ENCODE measurements at places on chromosomes 16 and 17. TPM values are rescaled to one million over a fixed set of nuclear protein-coding genes. Genes with fewer than 3 reads are reported as not detected.

The CSH1 gene
- not detected for total RNA-seq

The GAS2L2 gene
- 0.06 TPM for total RNA-seq

The DLG4 gene
- 2.9 TPM for total RNA-seq

The FOXF1 gene
- 0.78 TPM for total RNA-seq

The NPEPPS gene
- 44.4 TPM for total RNA-seq

The TEX14 gene
- total RNA-seq: 0.05 TPM

The PARD6A gene
- total RNA-seq: 17.9 TPM

DNA sequence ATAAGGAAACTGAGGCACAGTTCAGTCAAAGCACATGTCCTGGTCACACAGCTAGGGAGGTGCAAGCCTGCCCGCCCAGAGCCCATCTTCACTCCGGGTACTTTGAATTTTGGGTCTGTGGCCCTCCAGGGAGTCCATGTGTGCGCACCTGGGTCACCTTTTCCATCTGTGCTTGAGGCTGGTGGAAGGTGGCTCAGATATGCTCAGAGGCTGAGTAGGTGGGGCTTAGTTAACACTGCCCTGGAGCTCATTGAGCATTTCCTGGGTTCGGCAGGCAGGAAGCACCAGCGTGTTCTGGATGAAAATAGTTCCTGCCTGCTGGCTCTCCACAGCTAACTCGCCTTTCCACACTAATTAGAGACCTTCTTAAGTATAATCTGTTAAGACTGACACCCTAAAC is 19.2 kb downstream of the FAM234A start:
- no peak for DNase-seq

DNA sequence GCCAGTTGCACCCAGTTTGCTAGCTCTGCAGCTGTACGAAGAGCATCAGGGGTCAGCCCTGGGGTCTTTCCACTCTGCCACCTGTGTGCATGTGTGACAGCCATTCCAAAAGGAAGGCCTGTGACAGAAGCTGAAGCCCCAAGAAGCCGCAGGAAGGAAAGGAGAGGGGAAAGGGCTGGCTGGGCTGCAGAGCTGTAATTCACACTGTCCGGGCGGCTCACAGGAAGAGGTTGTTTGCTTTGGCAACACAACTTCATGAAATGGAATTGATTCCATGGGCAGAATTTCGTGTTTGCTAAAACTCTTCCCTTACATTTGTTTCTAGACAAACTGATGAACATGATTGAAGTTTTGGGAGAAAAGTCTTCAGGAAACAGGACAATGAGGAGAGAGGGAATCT is 14.8 kb downstream of the TMEM204 start:
- no peak for DNase-seq

- no peak for DNase-seq
Observed at GRCh38 chr16:50323335-50324011, 45.3 kb downstream of the BRD7 start.

- no peak for DNase-seq
Observed at GRCh38 chr16:51151435-51151960, 428 bp upstream of the SALL1 start.

DNA sequence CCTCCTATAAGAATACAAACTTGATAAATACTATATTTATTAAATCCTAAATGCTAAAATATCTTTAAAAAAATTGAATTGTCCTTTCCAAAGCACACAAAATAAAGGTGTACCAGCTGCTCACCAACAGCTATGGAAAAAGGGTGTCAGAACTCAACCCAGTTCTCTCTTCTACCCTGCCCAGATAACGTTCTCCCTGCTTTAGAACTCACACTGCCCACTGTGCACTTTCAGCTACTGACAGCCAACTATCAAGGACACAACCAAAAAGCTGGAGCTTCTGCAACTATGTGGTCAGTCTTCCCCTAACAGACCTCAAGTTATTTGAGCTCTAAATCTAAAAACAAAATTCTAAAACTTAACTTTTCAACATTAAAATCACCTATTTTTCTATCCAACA is 13.7 kb downstream of the AP1G1 start:
- DNase-seq: no peak

DNA sequence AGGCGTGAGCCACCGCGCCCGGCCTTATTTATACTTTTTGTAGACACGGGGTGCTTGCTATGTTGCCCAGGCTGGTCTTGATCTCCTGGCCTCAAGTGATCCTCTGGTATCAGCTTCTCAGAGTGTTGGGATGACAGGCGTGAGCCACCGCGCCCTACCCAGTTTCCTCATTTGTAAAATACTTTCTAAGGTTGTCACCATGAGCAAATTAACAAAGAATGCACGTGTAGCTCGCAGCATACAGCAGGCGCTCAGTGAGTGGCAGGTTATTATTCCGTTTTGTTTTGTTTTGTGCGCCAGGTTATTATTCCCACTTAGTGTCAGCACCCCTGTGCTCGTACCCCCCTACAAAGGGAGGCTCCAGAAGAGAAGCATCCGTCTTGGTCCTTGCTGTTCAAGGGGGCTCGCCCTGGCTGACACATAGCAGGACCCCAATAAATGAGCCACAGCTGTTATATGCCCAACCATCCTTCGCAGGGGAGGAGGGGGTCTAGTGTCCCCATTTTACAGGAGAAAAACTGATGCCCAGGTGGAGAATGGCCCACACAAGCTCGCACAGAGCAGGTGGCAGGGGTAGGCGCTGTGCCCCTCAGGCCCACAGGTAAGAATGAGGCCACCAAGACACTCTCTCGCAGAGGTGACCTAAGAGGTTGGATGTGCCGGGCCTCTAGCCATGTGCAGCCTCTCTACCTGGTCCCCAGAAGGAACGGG is 686 bp upstream of the MIEF2 start:
- no peak for DNase-seq

- peak; percentile 95 for DNase-seq
Observed at GRCh38 chr17:75848523-75849278, 4.5 kb upstream of the UNC13D start.

- DNase-seq: no peak
Observed at GRCh38 chr17:29443041-29443739, 53.0 kb downstream of the TAOK1 start.

GRCh38 chr17:66427134-66427533 is 124.7 kb downstream of the PRKCA start:
- no peak for DNase-seq

DNA sequence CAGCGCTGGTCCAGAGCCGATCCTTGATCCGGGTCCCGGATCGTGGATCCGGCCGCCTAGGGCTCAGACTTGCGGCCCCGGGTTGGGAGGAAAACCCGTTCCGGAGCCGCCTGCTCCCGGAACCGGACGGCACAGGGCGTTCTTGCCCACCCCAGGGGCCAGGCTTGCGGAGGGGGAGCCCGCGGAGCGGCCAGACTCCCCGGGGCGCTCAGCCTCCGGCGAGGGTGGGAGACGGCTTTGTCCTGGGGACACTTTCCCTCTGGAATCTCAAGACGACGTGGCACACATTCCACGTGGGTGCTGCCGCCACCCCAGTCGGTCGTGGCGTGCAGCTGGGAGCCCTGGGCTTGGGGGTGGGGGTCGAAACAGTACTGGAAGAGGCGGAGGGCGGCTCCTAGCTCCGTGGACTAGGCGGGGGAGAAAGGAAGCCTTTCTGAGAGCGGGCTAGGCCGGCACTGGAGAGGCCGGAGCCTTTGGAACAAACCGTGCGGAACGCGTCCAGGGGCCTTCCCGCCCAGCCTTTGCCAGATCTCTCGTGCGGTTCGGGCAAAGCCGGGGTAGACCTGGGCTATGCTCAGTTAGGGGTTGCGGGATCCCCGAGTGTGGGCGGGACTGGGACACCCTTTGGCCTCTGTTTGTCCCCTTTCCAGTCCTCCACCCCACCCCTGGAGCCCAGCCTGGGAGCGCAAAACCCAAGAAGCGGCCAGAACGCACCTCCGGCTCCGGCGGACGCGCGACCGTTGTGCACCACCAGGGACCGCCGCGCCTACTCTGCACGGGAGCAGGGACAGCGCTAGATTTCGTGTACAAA is 26.5 kb downstream of the SREBF1 start:
- DNase-seq: no peak

- DNase-seq: no peak
Observed at GRCh38 chr17:67520252-67520906, 143.3 kb downstream of the PITPNC1 start.

- DNase-seq: no peak
Observed at GRCh38 chr17:82118815-82119380, 20.9 kb upstream of the FASN start.

- no peak for DNase-seq
Observed at GRCh38 chr16:17078931-17079631, 391.7 kb downstream of the XYLT1 start.

DNA sequence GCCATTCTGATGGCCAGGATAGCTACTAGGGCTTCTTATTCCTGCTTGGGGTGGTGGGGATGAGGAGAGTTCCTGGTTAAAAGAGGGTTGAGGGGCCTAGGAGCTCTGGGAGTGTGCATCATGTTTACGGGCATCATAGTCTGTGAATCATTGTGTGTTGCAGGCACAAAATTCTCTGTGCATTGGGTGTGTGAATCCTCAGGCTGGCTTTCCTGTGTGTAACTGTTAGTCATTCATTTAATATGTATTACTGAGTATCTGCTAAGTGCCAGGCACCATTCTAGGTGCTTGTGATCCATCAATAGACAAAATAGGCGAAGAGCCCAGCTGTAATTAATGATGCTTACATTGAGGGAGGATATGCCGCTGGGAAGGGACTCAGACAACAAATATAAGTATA is 5.8 kb downstream of the PPY start:
- DNase-seq: no peak

- DNase-seq: peak; percentile 14
Observed at GRCh38 chr17:15261258-15261801, 3.8 kb downstream of the PMP22 start.

- no peak for DNase-seq
Observed at GRCh38 chr16:69526831-69527655, 38.7 kb upstream of the NFAT5 start.

- no peak for DNase-seq
Observed at GRCh38 chr16:86337581-86338402, 172.5 kb upstream of the FOXF1 start.

DNA sequence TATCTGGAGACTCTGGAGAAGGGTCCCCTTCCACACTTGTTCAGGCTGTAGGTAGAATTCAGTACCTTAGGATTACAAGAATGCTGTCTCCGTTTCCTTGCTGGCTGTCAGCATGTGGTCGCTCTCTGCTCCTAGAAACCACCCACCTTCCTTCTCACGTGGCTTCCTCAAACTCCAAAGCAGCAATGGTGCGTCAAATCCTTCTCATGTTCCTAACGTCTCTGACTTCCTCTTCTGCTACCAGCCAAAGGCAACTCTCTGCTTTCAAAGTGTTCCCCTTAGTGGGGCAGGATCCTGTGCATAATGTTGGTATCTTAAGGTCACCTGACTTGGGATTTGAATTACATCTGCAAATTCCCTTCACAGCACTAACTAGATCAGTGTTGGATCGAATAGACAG is 30.9 kb upstream of the DYNLRB2 start:
- no peak for DNase-seq

GRCh38 chr16:81158964-81159363 is 62.8 kb upstream of the GCSH start:
- no peak for DNase-seq

GRCh38 chr16:88677721-88678120 is 8.6 kb downstream of the SNAI3 start:
- no peak for DNase-seq

DNA sequence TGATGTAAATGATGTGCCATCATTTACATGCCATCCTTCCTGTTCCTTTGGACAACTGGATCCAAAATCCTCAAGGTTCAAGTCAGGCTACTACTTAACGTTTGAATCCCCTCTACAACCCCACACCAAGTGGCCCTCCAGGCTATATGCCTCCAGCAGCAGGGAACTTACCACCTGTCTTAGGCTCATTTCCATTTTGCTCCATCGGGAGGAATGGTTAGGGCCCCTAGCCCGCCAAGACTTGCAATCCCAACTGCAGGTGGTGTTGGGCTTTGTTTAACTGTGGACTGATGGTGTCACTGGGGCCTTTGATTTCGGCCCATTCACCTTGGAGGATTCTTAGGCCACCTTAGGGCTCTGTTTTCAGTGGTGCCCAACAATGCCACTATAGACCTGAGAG is 9.7 kb downstream of the HNF1B start:
- DNase-seq: no peak

GRCh38 chr16:57278494-57278893 is 6.0 kb downstream of the PLLP start:
- no peak for DNase-seq

- DNase-seq: no peak
Observed at GRCh38 chr16:51834133-51834532, 683.1 kb upstream of the SALL1 start.

DNA sequence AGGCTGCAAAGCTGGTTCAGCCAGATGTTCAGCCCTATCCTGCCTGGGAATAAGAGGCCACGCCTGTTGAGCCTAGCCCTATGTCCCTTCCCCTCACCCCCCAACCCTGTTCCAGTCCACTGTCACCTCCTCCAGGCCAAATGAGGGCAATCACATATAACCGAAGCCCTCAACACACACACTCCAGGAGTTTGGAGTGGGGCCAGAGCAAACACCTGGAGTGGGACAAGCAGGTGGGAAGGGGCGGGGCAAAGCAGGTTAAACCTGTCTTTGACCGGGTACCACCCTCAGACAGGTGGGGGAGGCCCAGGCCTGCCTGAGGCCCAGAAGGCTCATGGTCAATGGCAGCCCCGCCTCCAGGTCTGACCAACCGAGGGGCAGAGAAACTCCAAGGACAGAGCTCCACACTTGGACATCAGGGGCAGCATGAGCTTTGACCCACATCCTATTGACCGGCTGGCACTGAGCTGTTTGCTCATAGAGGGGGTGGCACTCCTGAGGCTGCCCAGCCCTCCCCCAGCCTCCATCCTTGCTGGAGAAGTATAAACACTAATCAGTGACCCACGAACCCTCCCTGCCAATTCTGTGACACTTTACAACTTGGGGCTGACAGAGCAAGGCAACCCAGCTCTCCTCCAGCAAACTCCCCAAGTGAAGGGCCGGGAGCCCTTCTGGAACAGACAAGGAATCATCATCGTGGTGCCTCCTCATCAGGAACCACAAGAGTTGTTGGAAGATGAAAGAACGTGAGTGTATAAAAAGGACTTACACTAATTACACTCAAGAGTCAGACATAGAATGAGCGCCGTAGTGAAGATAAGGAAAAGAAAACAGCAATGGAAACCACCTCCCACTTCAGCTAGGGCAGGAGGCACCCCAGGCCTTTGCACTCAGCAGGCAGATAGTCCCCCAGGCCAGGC is 1.5 kb downstream of the ESRP2 start:
- DNase-seq: peak; percentile 90

DNA sequence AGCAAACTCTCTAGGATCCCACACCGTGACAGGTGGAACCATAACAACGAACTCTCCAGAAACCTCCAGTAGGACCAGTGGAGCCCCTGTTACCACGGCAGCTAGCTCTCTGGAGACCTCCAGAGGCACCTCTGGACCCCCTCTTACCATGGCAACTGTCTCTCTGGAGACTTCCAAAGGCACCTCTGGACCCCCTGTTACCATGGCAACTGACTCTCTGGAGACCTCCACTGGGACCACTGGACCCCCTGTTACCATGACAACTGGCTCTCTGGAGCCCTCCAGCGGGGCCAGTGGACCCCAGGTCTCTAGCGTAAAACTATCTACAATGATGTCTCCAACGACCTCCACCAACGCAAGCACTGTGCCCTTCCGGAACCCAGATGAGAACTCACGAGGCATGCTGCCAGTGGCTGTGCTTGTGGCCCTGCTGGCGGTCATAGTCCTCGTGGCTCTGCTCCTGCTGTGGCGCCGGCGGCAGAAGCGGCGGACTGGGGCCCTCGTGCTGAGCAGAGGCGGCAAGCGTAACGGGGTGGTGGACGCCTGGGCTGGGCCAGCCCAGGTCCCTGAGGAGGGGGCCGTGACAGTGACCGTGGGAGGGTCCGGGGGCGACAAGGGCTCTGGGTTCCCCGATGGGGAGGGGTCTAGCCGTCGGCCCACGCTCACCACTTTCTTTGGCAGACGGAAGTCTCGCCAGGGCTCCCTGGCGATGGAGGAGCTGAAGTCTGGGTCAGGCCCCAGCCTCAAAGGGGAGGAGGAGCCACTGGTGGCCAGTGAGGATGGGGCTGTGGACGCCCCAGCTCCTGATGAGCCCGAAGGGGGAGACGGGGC is 1.3 kb downstream of the SPN start:
- DNase-seq: no peak
